ENCODE measurements at places on chromosomes 6 and 20.

DNA sequence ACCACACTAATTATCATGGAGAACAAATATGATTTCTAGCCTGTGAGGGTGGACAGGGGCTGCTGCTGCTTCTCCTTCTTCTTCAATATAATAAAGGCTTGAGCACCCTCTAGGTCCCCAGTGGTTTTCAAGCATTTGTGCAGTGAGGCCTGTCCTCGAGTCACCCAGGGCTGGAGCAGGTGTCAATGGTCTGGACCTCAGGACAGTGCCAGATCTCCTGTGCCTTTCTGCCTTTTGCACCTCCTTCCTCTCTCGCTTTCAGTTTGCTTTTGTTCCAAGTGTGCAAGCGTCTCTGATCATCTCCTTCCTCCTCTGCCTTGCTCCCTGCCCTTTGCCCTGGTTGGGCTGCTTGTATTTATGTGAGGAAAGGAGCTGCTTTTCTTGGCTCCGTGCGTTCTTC is 152.2 kb upstream of the SYNDIG1 start:
- peak; percentile 32 for ATAC-seq

GRCh38 chr6:166266336-166266735 is 41.9 kb downstream of the PRR18 start:
- no peak for ATAC-seq

GRCh38 chr20:61352346-61353260 is 100.5 kb downstream of the CDH4 start:
- no peak for ATAC-seq

GRCh38 chr6:128841518-128841917 is 41.4 kb upstream of the LAMA2 start:
- ATAC-seq = no peak

DNA sequence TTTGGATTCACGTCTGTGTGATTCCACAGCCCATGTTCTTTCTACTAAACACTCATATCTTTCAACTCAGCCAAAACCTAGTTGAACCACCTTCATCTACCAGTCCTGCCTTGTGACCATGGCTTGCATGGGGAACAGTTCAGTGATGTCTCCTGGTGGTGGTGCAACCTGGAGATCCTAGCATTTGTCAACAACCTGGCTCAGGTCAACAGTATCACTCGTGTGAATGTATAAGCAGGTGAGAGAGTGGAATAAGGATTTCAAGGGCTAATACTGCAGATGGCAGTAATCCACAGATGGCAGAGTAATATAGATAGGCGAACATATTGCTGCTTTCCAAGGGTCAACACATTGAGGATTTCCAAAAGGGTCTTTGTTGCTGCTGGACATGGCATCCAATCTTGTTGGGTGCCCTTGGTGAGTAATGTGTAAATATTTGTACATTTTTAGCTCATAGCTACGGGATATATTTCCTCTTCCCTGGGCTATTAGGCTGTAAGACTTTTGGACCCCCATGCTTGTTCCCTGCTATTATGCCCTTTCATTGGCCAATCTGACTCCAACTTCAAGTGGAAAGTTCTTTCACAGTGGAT is 13.4 kb downstream of the PBOV1 start:
- ATAC-seq = no peak

GRCh38 chr6:22325481-22325880 is 28.6 kb upstream of the PRL start:
- ATAC-seq = no peak

DNA sequence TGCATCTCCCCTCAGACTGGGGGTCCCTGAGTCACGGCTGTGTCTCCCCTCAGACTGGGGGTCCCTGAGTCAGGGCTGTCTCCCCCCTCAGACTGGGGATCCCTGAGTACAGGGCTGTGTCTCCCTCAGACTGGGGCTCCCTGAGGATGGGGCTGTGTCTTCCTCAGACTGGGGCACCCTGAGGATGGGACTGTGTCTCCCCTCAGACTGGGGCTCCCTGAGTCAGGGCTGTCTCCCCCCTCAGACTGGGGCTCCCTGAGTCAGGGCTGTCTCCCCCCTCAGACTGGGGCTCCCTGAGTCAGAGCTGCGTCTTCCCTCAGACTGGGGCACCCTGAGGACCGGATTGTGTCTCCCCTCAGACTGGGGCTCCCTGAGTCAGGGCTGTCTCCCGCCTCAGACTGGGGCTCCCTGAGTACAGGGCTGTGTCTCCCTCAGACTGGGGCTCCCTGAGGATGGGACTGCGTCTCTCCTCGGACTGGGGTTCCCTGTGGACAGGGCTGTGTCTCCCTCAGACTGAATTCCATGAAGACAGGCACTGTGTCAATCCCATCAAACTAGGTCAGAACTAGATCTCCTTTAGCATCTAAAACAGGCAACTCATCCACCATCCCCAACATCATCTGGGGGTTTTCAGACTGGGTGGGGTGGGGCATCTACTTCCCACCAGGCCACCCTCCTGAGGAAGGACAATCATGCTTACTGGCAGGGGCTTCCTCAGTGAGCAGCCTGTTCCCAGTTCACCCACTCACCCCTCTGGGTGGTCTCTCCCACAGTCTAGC is 60.7 kb downstream of the MRPL14 start:
- no peak for ATAC-seq

- no peak for ATAC-seq
Measured at GRCh38 chr6:19231878-19232561, 605.1 kb upstream of the ID4 start.

DNA sequence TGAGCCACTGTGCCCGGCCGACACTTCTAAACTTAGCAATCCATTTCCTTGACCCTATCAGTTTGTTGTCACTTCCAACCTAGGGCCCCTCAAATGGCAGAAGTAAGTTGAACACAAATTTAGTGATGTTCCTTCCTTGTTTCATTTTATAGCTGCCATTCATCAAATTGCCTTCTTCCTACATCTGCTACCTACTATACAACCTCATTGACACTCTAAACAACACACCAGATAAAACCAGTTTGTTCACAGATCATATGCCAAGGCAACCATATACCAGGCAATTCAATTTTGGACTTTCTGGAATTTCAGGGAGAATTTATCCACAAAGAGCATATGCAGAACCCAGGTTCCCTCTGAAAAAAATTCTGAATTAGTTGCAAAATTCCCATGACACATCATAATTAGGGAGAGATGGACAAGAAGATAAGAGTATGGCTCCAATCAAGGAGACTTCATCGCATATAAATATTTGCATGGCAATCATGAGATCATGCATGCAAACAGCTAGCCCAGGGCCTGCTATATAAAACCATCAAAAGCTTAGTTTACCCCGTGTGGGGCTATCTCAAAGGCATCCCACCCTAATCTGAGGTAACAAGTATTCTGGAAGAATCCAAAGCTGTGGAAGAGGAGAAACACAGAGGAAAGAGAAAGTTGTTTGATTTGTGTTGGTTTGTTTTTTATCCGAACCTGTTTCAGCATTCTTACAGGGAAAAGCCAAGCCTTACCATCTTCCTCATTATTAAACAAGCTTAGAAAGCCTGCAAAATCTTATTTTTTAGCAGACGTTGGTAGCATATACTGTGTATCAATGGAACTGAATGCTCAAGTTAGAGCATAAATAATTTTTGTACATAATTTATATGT is 132.8 kb upstream of the TNFAIP3 start:
- no peak for ATAC-seq

DNA sequence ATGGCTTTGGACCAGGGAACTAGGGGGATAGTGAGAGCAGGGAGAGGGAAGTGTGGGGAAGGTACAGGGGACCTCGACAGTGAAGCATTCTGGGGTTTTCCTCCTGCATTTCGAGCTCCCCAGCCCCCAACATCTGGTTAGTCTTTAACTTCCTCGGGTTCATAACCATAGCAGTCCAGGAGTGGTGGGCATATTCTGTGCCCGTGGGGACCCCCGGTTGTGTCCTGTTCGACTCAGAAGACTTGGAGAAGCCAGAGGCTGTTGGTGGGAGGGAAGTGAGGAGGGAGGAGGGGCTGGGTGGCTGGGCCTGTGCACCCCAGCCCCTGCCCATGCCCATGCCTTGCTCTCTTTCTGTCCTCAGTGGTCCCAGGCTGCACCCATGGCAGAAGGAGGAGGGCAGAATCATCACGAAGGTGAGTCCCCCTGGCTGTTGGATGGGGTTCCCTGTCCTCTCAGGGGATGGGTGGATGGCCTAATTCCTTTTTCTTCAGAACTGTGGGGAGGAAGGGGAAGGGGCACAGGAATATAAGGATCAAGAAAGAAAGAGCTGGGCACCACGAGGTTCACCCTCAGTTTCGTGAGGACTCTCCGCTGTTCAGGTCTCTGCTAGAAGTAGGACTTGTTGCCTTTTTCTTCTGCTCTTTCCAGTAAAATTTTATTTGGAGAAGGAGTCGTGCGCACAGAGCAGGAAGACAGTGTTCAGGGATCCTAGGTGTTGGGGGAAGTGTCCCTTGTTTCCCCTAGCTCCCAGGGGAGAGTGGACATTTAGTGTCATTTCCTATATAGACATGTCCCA is 4.2 kb downstream of the VEGFA start:
- ATAC-seq = no peak

DNA sequence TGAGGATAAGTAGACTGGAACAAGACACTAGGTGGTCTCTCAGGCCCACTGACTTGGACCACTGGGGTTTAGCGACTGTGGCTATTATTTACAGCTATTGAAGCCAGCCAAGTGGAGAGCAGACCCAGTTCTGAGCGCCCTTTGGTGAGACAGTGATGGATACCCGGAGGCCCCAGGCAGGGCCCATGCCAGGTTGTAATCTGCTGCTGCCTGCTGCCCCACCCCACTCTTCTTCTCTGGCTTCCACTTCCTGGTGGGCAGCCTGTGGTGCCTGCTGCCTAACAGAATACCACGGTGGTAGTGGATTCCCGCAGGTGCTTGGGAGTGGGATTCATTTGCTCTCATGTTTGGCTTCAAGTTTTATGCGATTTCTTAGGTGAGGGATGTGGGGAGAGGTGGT is 570 bp downstream of the RAB44 start:
- ATAC-seq = no peak

- no peak for ATAC-seq
Measured at GRCh38 chr6:62446647-62447316, 160.8 kb upstream of the KHDRBS2 start.

- ATAC-seq = no peak
Measured at GRCh38 chr20:39310363-39310995, 348.3 kb downstream of the DHX35 start.

DNA sequence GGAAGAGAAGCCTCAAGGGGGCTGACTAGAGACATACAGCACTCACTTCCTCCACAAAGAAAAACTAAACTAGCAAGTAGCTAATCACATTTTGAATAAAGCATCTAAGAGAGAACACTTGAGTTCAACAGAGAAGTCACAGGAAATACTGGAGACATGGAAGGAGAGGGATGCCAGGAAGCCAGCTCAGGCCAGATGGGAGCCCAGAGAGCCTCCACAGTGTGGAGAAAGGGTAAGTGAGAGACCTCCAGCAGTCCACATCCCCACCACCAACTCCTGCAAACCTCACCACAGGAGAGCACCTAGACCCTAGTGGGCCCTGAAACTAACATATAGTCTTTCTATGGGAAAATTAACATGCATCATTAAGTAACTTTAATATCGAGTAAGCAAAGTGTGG is 79.2 kb downstream of the EPM2A start:
- no peak for ATAC-seq

- no peak for ATAC-seq
Measured at GRCh38 chr6:47044397-47044796, 2.3 kb upstream of the ADGRF1 start.

- peak; percentile 92 for ATAC-seq
Measured at GRCh38 chr6:30200551-30201281, 12.5 kb downstream of the TRIM26 start.

GRCh38 chr6:143575901-143576426 is 64.4 kb upstream of the FUCA2 start:
- ATAC-seq = no peak

- ATAC-seq = no peak
Measured at GRCh38 chr20:26216025-26216424, 519.4 kb upstream of the ZNF337 start.

- ATAC-seq = no peak
Measured at GRCh38 chr6:161494566-161494965, 220.7 kb upstream of the AGPAT4 start.

DNA sequence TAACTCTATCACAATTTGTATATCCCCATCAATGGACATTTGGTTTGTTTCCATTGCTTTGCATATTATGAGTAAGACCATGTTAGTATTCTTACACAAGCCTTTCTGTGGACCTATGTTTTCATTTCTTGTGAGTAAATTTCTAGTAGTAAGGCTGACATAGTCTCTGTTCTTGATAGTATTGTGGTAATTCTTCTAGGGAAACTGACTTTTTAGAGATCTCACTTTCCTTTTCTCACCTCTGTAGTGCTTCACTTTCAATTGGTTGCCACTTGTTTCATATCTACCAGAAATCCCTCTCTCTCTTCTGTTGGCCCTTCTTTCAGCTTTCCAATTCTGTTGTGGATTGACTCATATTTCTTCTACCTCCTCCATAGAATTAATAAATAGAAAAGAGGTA is 8.5 kb downstream of the ISM1 start:
- ATAC-seq = no peak

DNA sequence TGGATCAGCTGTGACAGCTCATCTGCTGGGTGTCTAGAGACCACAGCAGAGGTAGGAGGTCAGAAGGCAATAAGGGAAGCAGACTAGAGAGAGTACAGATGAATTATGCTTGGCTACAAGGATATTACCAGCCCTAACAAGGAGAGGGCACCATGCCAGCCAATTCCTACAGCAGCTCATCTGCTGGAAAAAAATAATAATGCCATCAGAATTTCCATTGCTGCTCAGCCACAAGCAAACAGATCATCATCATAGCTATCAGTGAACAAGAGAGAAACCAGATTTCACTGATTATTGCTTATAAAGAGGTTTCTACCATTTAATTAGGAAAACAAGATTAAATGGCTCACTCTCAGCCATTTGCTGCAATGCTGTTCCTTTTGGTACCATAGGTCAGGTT is 66.5 kb downstream of the PSMG4 start:
- ATAC-seq = no peak

DNA sequence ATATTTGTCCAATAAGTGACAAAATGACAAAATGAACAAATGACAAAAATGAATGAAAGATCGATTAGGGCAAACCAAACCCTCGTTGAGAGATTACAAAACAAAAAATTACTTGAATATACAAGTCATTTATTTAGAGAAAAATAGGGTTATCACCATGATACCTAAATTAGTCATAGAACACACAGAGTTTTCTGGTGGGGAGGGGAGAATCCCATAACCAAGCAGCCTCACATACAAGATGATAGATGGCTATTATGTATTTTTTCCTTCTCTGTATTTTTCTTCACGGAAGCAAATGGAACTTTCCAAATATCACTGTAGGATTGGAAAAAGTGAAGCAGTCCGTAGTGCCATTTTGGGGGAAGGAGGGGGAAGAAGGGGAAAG is 28.5 kb upstream of the BMP6 start:
- no peak for ATAC-seq

DNA sequence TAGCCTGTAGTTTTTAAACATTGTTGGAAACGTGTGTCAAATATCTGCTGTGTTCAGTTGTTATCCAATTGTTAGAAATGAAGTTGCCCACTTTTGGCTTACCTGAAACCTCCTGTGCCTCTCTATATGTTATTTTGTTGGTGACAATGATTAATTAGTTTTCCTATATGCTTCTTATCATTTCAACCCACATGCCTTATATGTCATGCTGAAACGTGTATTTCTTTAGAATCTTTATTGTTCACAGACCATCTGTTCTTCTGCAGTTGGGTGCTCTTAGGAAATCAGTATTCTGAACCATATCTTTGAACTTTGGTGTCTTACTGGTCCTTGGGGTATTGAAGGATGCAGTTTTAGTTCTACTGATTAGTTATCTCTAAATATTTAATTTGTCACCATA is 91.2 kb upstream of the SCGN start:
- ATAC-seq = no peak

Measured in stimulated activated memory B cell treated with anti-CD40 and anti-IgM and Interleukin-4, amounts not matched to agents 10 μg/mL and 1 μg/mL and 100 μg/mL, for 72 hours (primary cell).